ENCODE measurements at places on chromosomes 1 and 21. TPM values are rescaled to one million over a fixed set of nuclear protein-coding genes. Genes with fewer than 3 reads are reported as not detected.

The IKBKE gene
- total RNA-seq: 15.2 TPM

The OR13G1 gene
- total RNA-seq: not detected

The NOS1AP gene
- not detected for total RNA-seq

The PLEKHN1 gene
- 3.6 TPM for total RNA-seq

The WNT4 gene
- total RNA-seq: 3.9 TPM

The ADAMTS4 gene
- total RNA-seq: under 0.01 TPM

The RPE65 gene
- total RNA-seq: not detected

The AQP10 gene
- under 0.01 TPM for total RNA-seq

The LAX1 gene
- under 0.01 TPM for total RNA-seq

The VHLL gene
- not detected for total RNA-seq

The TMPRSS3 gene
- not detected for total RNA-seq
